ENCODE measurements at places on chromosomes 4 and X.

DNA sequence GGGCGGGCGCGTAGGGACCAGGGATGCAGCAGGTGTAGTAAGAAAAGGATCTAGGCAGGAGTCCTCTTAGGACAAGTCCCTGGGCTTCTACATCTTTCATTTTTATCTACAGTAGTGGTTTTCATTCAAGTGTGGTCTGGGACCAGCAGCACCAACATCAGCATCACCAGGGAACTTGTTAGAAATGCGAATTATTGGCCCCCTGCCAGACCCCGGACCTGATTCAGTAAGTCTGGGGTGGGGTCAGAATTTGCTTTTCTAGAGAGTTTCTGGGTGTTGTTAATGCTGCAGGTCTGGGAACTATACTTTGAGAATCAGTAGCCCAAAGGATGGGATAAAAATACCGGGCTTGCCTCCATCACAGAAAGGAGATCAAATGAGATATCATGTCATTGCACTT is 1.3 kb upstream of the PCYT1B start:
- DNase-seq, result no peak

- DNase-seq, result no peak
Observed at GRCh38 chr4:67332627-67333026, 212.7 kb downstream of the CENPC start.

- DNase-seq, result no peak
Observed at GRCh38 chr4:180913750-180914149, 1329.5 kb upstream of the TENM3 start.

- no peak for DNase-seq
Observed at GRCh38 chr4:7050481-7051143, 7.4 kb downstream of the TADA2B start.

DNA sequence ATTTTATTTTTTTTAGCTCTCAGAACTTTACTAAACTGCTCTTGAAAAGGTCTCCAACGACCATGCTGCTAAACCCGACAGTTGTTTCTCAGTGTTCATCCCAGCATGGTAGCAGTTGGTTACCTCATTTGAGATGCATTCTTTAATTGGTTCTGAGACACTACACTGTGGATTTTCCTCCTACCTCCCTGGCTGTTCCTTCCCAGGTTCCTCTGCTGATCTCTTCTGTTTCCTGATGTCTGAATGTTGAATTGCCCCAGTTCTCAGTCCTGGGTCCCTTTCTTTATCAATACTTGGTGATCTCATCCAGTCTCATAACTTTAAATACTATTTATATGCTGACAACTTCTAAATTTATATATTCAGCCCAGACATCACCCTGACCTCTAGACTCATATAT is 19.1 kb upstream of the TMEM165 start:
- no peak for DNase-seq

- DNase-seq, result no peak
Observed at GRCh38 chr4:128917781-128918180, 108.3 kb downstream of the JADE1 start.

DNA sequence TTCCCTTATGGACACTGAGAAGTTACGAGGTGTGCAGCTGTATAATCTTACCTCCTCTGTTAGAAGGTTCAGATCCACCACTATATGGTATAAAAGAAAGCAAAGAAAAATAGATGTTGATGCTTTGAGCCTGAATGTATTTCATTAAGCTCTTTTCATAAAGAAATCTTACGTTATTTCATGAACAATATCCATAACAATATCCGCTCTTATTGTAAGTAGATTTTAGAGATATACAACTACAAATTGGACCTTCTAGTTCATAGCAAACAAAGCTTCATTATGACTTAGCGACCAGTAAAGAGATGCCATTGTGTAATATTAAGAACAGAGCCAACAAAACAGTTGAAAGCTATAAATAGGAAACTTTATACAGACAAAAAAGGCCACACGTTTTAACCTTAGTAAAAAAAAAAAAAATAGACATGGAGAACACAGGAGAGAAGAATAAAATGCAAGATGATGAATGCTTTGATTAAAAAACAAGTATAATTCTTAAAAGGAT is 203.6 kb downstream of the PDGFC start:
- DNase-seq, result no peak

- DNase-seq, result no peak
Observed at GRCh38 chr4:76881375-76881774, 16.6 kb downstream of the SOWAHB start.

- DNase-seq, result no peak
Observed at GRCh38 chr4:126395664-126396063, 1080.9 kb downstream of the FAT4 start.

GRCh38 chr4:154126276-154126675 is 337.4 kb upstream of the SFRP2 start:
- DNase-seq, result no peak

- no peak for DNase-seq
Observed at GRCh38 chr4:86302251-86302650, 57.6 kb downstream of the MAPK10 start.

GRCh38 chrX:71809886-71810285 is 46.7 kb downstream of the CXorf49B start:
- no peak for DNase-seq

All from stimulated activated CD4-positive, alpha-beta T cell treated with anti-CD3 and anti-CD28 coated beads, Interleukin-12 subunit alpha, Interleukin-12 subunit beta, amount 100 ng/mL, for 48 hours (primary cell).